ENCODE measurements at places on chromosomes 1 and 21.

GRCh38 chr1:226660410-226661182, 78.5 kb downstream of the ITPKB start:
- DNase-seq = no peak

DNA sequence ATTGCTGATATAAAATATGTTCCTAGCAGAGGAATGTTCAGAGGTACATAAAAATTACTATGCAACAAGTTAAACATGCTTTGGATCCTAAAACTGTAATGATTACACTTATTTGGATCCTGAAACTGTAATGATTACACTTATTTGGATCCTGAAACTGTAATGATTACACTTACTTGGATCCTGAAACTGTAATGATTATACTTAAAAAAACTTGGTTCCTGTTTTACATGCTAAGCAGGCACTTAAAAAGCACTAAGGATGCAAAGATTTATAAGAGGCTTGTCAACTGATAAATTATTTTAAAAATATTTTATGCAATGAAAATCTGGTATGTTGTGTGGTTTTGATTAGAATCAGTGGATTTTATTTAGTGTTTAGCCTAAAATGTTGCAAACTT, 47.7 kb downstream of the ZNHIT6 start:
- no peak for DNase-seq

GRCh38 chr1:212467843-212468482, 35.2 kb downstream of the NENF start:
- DNase-seq = no peak

DNA sequence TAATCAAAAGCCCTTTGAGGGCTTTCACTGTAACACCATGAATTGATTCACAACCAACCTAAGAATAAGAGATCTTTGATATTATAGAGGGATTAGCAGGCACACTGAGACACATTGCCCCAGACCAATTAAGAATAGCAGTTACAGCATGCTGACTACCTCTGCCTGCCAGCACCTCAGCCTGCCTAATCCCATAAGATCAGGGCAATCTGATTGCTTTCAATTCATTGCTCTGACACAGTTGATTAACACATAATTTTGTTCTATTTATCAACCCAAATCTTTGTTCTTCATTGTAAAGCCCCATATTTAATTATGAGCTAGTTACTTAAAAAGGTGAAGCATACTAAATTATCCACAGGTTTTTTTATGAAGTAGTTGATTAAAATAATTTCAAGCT, 548.8 kb upstream of the ZP4 start:
- no peak for DNase-seq

GRCh38 chr1:49190138-49190537, 413.4 kb upstream of the BEND5 start:
- no peak for DNase-seq

GRCh38 chr1:185653615-185654014, 80.6 kb upstream of the HMCN1 start:
- no peak for DNase-seq

DNA sequence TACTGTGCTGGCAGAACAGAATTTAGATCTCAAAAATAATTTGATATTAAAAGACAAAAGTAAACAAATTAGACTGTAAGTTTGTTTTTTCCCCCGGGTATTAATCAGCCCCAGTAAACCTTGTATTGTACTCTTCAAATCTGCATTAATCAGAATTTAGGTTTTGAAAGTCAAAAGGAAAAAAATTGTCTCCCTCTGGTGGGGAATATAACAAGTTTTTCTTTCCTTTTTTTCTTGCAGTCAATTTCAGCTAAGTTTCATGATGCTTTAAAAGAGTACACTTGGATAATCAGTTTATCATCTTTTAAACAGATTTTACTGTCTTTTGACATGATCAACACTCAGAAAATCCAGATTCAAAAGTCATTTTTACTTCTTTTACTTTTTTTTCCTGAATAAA, 134.5 kb upstream of the PKN2 start:
- no peak for DNase-seq

- peak; percentile 84 for DNase-seq
Measured at GRCh38 chr1:25683177-25683576, 66.6 kb downstream of the MAN1C1 start.

- DNase-seq = peak; percentile 44
Measured at GRCh38 chr1:77539519-77540142, 142.8 kb downstream of the ZZZ3 start.

DNA sequence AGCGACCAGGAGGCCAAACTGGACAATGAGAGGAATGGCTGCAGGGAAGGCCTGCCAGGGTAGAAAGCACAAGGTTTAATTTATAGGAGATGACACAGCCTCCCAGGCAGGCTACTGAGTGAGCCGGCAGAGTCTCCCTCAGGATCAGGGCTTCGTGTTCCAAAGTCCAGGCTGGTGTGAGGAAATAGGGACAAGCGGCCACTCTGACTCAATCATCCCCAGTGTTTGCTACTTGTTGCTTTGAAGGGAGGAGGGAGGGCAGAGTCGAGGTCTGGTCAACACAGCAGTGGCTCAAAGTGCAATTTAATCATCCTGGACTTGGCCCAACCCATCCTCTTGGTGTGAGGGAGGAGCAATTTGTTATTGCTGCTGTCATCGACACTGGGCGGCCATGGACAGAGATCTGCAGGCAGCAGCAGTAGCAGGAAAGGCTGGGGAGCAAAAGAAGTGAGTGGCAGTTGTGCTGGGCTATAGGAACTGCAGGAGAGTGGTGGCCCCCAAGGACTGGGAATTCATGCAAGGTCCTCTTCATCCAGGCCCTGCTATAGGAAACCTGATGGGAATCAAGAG, 27.5 kb downstream of the TBX15 start:
- no peak for DNase-seq

- DNase-seq = no peak
Measured at GRCh38 chr1:221994274-221994698, 252.4 kb upstream of the DUSP10 start.

DNA sequence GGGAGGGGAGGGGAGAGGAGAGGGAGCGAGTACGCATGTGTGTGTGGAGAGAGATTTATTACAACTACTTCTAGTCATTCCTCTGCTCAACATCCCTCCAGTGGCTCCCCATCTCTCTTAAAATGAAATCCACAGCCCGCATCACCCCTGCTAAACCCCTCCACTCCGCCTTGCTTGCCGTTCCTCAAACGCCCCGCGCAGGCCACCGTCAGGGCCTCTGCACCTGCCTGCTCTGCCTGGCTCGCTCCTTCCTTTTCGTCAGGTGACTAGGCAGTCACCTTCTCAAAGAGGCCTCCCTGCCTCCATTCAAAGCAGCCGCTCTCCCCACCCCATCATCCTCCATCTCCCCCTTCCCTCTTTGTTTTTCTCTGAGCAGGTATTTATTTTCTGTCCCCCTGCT, 29.9 kb downstream of the LRRC38 start:
- DNase-seq = no peak

GRCh38 chr1:7468248-7468647, 302.8 kb upstream of the VAMP3 start:
- DNase-seq = peak; percentile 57

GRCh38 chr1:207495801-207496792, at the start of gene CR1:
Gene CR1, plus strand, starts transcription at chr1:207496157. Its CDS starts 111 bp downstream, at chr1:207496268.
- DNase-seq = no peak

DNA sequence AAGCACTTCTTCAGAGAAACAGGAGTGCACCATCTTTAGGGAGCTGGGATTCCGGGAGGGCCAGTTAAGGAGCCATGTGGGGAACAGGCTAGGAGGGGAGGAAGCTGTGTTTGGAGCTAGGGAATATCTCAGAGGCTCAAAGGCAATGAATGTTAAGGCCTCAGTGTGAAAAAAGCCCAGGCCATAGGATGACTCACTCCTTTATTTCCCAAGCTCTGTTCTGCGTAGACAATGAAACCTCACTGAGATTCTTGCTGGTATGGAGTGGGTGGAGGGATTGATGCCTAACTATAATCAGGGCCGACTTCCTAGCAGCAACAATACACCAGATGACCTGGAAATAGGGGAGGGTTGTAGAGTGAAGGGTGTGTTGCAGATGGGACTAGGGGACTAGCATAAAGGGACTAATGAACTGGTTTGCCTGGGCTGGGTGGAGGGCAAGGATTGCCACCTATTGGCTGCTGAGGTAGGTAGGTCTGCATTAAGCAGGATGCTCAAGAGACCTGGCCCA, 2.1 kb downstream of the GNAT2 start:
- DNase-seq = no peak

DNA sequence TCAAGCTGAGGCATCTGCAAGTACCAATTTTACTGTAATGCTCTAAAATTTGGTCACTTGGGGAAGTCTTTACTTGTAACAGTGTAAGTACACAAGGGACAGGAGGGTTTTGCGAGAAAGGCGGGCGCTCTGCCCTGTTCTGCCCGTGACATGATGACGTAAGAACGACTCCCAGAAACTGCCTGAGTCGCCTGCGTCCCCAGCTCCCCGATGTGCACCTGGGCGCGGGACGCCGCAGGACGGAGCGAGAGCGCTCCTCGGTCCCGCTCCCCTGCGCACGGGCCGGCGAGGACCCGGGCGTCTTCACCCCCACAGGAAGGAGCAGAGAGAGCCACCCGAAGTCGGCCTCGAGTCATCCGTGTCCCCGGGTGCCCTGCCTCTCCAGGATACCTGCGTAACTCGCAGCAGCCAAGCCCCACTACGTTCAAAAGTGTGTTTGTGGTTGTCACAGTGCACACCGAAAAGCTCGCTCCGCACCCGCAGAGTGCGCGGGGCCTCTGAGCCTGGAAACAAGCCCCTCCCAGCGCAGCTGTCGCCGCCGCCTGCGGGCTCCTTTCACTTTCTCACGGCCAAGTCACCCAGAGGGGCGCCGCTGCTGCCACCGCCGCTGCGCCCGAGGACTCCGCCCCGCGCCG, 3.3 kb upstream of the ZBTB18 start:
- no peak for DNase-seq

DNA sequence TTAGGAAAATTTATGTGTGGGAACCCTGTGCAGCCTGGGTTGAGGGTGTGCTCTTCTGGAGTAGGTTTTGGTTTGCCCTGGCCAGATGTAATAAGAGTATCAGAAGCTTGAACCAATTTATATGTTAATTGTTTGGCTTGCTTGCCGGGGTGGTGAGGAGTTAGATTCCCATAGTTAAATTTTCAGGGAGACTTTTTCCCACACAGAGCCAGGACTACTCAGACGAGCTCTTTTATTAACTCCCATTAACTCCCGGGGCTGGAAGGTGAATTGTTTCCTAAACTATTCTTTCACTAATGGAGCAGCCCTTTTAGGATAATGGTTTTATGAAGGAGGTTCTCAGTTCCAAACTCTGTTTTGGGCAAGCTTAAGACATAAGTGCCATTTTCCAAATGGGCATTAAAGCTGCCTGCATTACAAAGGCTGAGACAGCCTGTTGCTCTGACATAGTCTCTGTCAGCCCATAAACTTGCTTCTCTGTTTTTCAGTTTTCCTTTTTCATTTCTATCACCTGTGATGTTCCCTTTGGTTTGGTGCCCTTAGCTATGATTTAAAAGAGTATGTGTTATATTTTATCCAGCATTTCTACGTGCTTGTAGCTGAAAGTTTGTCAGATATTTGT, 18.0 kb upstream of the RAB3GAP2 start:
- DNase-seq = no peak

DNA sequence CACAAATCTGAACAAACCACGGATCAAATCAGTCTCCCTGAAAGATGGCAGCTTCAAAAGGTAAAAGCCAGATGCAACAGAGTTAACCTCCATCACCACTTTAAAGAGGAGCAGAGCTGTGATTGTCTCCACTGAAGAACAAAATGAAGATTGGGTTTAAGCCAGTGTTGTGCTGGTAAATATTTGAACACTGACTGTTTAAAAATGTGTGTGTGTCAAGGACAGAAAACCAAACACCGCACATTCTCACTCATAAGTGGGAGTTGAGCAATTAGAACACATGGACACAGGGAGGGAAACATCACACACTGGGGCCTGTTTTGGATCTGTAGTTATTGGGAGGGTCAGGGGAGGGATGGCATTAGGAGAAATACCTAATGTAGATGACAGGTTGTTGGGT, 83.9 kb downstream of the ST6GALNAC5 start:
- DNase-seq = no peak

GRCh38 chr1:3190256-3191041, 121.4 kb downstream of the PRDM16 start:
- DNase-seq = no peak

- DNase-seq = no peak
Measured at GRCh38 chr1:216958569-216958968, 235.3 kb upstream of the ESRRG start.

DNA sequence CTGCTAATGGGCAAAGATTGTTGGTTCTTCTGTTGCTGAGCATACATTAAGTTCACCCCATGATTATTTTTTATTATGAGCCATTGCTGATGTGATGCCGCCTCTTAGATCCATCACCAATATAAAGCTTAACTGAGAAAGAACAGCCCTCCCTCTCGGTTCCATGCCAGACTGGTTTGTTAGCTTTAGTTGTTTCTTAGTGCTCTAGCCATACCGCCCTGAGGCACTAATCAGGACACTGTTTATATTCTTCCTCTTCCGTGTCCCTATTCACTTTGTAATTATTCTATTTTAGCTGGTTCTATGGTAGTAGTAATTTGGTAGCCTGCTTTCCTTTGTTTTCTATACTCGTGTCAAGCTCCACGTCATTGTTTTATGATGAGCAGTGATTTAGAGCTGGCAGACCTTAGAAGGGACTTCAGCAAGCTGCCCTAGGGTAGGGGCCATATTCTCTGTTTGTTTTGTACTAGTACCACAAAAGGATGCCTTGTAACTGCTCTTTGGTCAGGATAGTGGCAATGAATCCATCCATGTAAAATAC, 27.3 kb upstream of the PDPN start:
- DNase-seq = no peak

GRCh38 chr1:87942165-87942564, 613.5 kb downstream of the LMO4 start:
- no peak for DNase-seq

DNA sequence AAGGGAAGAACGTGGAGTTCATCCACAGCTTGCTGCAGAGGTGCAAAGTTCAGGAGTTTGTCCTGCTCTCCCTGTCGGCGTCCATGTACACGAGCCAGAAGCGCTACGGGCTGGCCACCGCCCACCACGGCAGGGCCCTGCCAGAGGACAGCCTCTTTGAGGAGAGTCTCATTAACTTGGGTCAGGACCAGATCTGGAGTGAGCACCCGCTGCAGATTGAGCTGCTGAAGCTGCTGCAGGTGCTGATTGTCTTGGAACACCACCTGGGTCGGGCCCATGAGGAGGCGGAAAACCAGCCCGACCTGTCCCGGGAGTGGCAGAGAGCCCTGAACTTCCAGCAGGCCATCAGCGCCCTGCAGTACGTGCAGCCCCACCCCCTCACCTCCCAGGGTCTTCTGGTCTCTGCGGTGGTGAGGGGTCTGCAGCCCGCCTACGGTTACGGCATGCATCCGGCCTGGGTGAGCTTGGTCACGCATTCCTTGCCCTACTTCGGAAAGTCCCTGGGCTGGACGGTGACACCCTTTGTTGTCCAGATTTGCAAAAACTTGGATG, 73.8 kb upstream of the MORC3 start:
- no peak for DNase-seq

DNA sequence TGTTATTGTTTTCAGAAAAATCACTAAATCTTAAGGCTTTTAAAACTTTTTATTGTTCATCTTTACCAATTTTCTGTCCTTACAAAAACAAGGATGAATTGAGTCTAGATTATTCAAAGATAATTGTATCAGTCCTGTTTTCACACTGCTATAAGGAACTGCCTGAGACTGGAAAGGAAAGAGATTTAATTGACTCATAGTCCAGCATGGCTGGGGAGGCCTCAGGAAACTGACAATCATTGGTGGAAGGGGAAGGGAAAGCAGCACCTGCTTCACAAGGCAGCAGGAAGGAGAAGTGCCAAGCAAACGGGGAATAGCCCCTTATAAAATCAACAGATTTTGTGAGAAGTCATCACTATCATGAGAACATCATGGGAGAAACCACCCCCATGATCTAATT, 455.6 kb upstream of the ZP4 start:
- no peak for DNase-seq

Data from SJCRH30 (cell line).